ELF-1 (cell line): ENCODE measurements at places on chromosomes 2 and 18.
A peak's percentile ranks its signal among the peaks of the same experiment; 100 is the strongest.

DNA sequence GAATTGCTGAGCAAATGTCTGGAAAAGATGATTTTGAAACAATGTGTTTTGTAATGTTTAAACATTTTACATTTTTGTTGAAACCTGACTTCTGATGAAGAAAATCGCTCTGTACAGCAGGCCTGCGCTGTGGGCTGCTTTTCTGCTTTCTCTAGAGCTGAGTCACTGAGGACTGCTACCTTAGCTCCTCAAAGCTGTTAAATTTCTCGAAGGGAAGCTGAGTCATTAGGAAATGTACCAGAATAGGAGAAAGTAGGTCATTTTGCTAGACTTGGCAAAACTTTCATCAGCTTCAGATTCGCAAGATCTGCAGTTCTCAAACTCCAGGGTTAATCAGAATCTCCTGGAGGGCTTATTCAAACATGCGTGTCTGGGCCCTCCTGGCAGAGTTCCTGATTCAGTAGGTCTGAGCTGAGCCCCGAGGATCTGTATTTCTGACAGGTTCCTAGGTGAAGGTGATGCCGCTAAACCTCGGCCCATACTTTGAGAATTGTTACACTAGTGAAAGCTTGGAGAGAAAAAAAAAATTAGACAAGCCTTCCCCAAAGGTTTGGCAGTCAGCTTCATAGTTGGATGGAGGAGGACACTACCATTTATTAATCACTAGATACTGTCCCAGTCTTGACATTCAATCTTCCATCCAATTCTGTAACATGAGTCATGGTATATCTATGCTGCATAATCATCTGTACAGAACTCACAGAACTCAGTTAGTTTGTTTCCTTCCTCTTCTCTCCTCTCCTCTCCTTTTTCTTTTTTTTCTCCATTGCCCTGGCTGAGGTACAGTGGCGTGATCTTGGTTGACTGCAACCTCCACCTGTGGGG is 297.6 kb downstream of the PARD3B start:
- no peak for DNase-seq

- DNase-seq = peak; percentile 53
These were observed 20.5 kb upstream of the IL1RL2 start for GRCh38 chr2:102166189-102166845.

DNA sequence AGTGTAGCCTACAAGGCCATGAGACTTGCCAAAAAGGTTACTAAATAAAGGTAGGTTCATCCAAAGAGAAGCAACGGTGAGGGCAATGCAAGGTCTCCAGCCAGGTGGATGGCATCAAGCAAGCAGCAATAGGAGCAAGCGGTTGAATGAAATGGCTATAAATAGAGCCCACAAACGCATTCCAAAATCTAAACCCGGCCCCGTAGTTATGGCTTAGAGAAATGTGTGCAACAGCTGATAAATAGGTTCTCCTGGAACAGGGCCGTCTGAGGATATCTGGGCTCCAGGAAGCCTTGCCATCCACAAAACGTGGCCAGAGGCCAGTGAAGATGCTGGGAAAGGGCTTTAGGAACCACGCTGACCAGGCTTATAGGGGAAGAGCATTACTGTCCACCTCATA is 146.1 kb upstream of the PID1 start:
- no peak for DNase-seq

DNA sequence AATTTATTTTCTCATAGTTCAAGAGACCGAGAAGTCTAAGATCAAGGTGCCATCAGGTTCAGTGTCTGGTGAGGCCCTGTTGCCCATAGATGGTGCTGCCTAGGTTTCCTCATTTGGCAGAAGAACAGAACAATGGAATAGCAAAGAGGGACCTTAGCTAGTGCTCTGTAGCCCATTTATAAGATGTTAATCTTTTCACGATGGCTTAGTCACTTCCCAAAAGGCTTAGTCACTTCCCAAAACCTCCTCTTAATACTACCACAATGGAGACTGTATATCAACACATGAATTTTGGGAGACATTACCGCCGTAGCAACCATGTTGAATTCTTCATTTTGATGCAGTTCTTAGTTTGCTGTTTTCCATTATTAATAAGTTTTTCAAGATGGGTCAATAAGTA is 246.3 kb upstream of the NRP2 start:
- no peak for DNase-seq

DNA sequence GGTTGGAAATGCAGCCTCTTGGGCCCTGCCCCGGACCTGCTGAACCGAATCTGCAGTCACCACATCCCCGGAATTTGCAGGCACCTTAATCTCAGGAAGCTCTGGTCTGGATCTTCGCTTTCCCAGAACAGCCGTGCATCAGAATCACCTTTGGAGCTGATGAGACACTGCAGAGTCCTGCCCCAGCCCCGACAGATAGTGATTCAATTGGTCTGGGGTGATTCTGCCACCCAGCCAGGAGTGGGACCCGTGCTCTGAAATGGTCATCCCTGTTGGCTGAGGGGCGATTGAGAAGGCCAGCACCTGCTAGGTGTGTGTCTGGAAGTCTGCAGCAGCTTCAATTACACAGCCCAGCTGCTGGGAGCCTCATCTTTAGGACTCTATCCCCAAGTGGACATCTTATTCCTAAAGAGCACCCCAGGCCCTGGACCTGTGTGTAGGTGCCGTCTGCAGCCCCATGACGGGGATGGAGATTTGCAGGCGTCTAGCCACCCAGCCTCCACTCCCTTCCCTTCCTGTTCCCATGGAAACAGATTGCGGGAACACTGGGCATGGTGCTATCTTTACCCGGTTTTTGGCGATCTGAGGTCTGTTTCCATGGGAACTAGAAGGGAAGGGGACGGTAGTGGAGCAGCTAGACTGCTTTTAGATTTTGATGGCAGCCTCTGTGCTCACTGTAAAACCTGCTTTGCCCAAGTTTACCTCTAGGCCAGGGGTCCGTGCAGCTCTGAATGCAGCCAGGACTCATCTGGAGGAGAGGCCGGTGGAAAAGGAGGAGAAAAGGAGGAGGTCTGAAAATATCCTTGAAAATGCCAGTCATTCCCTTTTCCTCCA is 156.1 kb downstream of the LDLRAD4 start:
- DNase-seq = peak; percentile 20

GRCh38 chr2:47300609-47301276 is 102.2 kb upstream of the MSH2 start:
- DNase-seq = no peak

DNA sequence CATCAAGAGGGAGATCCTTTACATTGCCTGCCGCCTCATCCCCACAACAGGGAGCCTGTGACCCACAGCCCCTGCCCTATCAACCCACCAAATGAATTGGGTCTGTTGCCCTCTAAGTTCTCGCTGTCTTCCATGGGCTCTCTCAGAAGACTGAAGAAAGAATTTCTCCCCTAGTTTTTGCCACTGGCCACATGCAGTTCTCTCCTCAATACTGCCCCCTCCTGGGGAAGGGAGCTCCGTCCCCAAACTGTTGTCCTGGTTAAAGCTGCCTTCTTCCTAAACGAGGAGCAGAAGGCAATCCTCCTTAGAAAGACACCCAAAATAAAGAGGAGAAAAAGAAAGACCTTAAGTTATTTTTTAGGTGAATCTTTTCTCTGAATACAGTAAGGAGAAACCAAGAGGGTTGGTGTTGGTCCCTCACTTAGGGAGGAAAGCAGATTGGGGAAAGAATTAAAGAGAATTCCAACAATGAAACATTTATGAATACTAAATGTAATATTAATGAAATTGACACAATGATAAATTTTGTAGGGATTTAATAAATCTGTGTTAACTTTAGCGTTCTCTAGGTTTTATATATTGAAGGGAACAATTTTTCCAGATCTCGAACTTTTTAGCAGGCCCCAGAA is 31.1 kb upstream of the SATB2 start:
- DNase-seq = peak; percentile 88

- peak; percentile 16 for DNase-seq
These were observed 88.4 kb upstream of the STK17B start for GRCh38 chr2:196259507-196260481.
